ENCODE measurements at places on chromosomes 1 and 21.

GRCh38 chr1:24992761-24993211 is 62.7 kb upstream of the RUNX3 start:
- no peak for DNase-seq

DNA sequence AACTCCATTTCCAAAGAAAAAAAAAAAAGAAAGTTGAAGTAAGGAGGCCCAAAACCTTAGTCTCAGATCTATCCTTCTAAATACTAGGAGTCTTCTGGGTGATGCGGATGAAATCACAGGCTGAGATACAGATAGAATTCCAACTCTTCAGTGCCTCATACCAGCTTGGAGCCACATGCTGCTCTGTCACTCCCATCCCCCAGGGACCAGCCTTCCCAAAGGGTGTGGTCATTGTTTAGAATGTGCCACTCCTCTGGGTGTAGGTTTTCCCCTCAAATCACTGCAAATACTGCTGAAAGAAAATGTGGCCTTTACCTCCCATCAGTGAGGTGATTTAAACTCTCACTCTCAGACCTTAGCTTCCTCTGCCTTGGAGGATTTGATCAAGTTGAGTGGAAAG is 112.9 kb downstream of the CDC7 start:
- no peak for DNase-seq

- no peak for DNase-seq
These were observed 4.6 kb upstream of the SOAT1 start for GRCh38 chr1:179288977-179289376.

DNA sequence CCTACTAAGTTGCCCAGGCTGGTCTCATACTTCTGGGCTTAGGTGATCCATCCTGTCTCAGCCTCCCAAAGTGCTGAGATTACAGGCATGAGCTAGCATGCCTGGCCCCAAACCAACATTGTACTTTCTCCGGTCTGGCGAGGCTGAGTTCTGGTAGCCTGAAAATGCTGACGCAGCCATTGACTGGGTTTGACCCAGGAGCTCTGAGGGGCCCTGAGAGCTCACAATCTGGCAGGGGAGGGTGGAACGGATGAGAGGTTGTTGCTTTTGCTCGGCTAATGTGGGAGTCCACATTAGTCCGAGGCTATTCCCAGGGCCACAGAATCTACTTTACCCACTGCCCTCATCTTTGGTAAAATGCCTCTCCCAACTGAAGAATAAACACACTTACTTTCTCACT is 35.1 kb upstream of the PARP1 start:
- DNase-seq, result no peak

All from H1 (cell line).